Cardiac septum (tissue), 1 donor: ENCODE measurements at places on chromosomes 1 and 21. TPM values are rescaled to one million over a fixed set of nuclear protein-coding genes. Genes with fewer than 3 reads are reported as not detected.

The RAB7B gene
- total RNA-seq = 2.1 TPM

- no peak for DNase-seq
These were observed 81.0 kb downstream of the PDE9A start for GRCh38 chr21:42734323-42734971.

The LORICRIN gene
- not detected for total RNA-seq

The LCK gene
- total RNA-seq = 0.54 TPM

The KCNE2 gene
- total RNA-seq = 0.22 TPM

GRCh38 chr1:17629460-17629859 is 90.0 kb downstream of the ARHGEF10L start:
- DNase-seq = no peak

DNA sequence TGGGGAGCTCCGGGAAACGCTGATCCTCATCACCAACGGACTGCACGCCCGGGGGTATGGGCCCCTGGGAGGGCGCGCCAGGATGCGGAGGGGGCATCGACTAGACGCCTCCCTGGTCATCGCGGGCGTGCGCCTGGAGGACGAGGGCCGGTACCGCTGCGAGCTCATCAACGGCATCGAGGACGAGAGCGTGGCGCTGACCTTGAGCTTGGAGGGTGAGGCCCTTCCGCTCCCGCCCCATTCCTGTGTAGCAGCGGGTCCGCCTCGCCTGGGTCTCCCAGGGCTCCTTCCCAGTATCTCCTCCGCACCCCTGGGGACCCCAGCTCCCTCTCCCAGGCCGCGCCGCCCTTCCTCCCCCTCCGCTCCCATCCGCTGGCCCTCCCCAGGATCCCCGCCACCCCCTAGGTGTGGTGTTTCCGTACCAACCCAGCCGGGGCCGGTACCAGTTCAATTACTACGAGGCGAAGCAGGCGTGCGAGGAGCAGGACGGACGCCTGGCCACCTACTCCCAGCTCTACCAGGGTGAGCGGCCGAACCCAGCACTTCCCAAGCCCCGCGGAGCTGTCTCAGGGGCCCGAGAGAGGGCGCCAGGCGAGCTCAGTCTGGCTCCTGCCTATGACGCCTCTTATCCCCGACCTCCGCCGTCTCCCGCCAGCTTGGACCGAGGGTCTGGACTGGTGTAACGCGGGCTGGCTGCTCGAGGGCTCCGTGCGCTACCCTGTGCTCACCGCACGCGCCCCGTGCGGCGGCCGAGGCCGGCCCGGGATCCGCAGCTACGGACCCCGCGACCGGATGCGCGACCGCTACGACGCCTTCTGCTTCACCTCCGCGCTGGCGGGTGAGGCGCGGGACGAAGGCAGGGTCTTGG is 5.0 kb downstream of the HAPLN2 start:
- DNase-seq = peak; percentile 76

GRCh38 chr1:175443332-175443731 is 250.8 kb upstream of the KIAA0040 start:
- DNase-seq = no peak

GRCh38 chr1:178004926-178005391 is 35.1 kb upstream of the SEC16B start:
- no peak for DNase-seq

GRCh38 chr1:210692796-210693195 is 364.1 kb downstream of the HHAT start:
- no peak for DNase-seq

DNA sequence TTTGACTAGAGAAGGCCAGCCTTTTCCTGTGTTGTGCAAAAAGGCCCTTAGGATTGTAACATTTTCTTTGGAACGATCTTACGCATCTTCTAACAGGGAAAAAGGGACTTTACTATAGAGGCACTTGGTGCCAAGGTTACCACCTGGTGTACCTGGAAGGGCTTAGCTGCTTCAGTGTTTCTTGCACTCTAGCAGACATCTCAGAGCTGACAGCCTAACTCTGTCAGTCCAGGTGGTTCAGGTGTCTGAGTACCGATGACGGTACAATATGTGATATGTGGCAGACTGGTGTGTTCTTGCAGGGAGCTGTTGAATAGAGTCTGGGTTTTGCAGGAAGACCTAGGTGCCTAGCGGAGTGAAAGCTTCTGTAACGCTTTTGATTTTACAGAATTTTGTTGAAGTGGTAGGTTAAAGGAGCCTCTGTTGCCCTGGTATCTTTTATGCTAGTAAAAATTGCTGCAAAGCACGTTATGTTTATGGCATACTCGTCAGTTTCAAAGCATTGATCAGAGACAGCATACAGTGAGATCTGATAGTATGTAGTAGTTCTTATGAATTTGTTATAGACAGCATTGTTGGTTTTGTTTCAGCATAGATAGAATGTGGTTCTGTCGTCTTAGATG is 1.4 kb downstream of the MAGI3 start:
- no peak for DNase-seq

The CD101 gene
- total RNA-seq = 1.6 TPM

The RPTN gene
- total RNA-seq = not detected

DNA sequence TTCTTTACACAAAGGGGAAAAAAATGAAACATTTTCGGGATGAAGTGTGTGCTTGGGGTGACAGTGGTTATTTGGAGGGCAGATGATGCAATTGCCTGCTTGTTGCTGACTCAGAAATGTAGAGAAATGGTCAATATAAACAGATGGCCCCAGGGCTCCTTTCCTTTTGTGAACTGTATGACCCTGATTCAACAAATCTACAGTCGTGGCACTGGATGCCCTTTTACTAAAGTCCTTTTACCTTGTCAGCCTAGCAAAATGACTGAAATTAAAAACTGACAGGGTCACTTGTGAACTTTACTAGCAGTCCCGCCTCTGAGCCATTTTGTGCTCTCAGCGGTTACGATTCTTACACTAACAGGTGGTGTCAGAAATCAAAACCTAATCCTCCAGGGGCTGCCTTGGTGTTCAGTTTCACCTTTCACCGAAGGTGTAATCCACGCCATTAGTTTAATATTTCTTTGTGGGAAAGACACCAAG is 49.8 kb downstream of the GREM2 start:
- DNase-seq = no peak

The AMY1B gene
- not detected for total RNA-seq

The NFIA gene
- 78.6 TPM for total RNA-seq

The AMY1A gene
- not detected for total RNA-seq

GRCh38 chr1:241356519-241357365 is at the start of gene RGS7:
Gene RGS7 (minus strand): TSS chr1:241357205.
- DNase-seq = no peak

The FAM3B gene
- not detected for total RNA-seq

DNA sequence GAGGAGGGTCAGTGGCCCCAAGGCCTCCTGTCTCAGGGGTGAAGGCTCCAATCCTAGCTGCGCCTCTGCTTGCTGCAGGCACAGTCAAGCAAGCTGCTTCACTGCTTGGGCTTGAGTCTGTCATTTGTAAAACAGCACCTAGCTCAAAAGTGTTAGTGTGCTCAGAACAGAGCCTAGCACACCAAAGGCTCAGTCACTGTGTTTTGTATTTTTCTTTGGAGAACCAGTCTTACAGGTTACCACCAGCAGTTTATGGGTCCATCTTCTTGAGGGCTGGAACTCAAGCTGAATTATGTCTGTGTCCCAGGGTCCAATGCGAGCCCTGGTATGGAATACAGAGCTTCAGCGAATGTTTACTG is 113.6 kb downstream of the DMRTB1 start:
- no peak for DNase-seq

GRCh38 chr1:155126556-155127104 is 1.0 kb upstream of the EFNA1 start:
- DNase-seq = no peak

- DNase-seq = peak; percentile 93
These were observed 6.5 kb downstream of the INSRR start for GRCh38 chr1:156852418-156852874.

DNA sequence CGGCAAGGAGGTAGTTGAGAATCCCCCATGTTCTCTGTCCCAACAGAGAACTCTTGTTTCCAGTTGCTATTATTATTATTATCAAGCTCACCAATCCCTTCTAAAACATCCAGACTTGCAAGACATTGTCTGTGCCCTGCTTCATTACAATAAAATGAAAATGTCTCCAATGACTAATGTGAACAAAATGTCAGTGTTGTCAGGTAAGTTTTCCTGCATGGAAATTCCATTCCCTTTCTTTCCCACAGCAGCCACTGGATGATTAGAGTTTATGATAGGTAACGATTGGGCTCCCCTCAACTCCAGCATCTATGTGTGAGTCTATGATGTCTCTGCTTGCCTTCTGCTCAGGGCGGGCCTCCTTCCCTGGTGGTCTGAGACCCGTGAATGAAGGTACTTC is 8.9 kb upstream of the DYRK1A start:
- no peak for DNase-seq

The ADAMTS5 gene
- total RNA-seq = 4.0 TPM

The CSF3R gene
- 11.8 TPM for total RNA-seq

GRCh38 chr1:67078291-67078690 is 24.3 kb upstream of the SLC35D1 start:
- no peak for DNase-seq

The PHTF1 gene
- total RNA-seq = 15.0 TPM

- DNase-seq = no peak
These were observed 19.2 kb upstream of the RLF start for GRCh38 chr1:40141878-40142535.

The HLX gene
- total RNA-seq = 8.1 TPM

The POU3F1 gene
- not detected for total RNA-seq

- no peak for DNase-seq
These were observed 643.5 kb downstream of the KIF26B start for GRCh38 chr1:245798349-245798711.

- no peak for DNase-seq
These were observed 204.5 kb downstream of the BRINP3 start for GRCh38 chr1:190273161-190273560.

DNA sequence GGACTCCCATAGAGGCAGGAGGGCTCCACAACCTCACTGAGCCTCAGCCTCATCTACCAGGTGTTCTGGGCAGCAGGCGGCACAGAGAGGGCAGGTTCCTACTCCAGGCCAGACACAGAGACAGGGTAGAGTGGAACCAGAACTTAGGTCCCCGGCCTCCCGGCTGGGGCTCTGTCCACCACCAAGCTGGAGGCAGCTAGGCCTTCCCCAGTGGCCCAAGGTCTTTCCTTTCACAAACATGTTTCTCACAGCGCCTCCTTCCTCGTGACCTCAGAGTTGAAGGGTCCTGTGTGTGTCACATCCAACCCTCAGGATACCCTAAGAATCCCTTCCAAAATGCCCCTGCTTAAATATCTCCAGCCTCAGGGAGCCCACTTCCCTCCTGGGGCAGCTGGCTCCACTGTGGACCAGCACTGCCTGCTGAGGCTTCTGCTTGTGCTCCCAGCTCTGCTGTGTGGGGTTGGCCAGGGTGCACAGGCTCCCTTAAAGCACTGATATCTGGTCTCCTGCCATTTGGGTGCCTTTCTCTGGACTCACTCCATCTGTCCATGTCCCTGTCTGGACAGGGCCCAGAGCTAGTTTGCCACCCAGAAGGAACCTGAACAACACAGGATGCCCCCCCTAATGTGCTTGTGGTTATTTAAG is 33.2 kb upstream of the MAGOH start:
- DNase-seq = peak; percentile 63

DNA sequence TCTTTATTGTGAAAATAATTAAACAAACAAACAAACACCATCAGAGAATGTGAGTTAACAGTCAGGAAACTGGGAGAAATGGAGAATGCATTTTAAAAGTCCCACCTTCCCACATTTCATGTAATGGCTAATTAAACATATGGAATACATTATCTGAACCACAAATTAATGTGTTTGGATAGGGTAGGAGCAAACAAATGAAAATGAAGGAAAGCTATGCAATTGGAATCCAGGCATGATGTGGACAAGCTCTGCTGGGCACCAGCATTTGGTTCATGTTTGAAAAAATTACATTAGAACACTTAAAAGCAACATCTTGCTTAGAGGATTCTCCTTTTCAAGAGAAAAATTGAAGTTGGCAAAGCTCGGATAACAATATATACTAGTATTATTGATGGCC is 628.1 kb downstream of the LMO4 start:
- no peak for DNase-seq

The SH2D1B gene
- not detected for total RNA-seq

DNA sequence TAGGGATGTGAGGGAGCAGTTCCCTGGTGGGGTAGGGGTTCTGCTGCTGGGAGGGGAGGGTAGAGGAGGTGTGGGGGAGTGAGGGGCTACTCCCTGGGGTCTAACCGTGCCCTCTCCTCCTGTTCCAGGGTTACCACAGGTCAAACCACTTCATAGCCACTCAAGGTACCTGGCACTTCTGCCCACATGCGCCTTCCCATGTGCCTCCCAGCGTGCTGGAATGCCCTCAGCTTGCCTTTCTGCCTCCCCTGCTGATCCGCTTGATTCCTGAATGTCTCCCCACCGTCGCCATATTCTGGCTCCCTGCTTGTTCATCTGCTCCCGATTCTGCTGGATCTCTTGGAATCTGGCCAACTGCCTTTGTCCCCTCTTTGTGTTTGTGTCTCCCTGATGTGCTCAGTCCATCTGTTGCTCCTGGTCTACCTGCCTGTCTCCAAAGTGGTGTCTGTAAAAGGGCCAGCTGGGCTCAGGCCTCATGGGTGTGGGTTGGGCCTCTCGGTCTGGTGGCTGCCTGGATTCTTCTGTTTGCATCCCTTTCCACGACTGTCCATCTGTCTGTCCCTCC is 74.4 kb downstream of the PTPRU start:
- no peak for DNase-seq

DNA sequence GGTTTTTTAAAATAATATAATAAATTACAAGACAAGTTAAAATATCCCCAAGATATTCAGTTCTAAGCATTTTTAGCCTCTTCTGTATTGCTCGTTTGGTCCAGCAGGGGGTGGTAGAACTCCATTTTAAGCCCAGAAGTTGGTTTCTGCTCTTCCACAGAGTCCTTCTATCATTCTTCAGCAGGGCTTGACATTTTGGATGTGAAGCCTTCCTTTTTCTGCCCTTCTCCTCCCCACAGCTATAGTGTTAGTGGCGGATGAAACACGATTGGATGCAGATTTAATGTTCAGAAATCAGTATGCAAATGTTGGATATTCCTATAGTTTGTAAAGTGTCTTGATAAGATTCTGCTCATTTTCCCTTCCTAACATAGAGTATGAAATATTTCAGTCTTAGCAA is 1.4 kb downstream of the NCAM2 start:
- DNase-seq = no peak

- DNase-seq = peak; percentile 81
These were observed 787 bp downstream of the JAK1 start for GRCh38 chr1:64965366-64966157.

DNA sequence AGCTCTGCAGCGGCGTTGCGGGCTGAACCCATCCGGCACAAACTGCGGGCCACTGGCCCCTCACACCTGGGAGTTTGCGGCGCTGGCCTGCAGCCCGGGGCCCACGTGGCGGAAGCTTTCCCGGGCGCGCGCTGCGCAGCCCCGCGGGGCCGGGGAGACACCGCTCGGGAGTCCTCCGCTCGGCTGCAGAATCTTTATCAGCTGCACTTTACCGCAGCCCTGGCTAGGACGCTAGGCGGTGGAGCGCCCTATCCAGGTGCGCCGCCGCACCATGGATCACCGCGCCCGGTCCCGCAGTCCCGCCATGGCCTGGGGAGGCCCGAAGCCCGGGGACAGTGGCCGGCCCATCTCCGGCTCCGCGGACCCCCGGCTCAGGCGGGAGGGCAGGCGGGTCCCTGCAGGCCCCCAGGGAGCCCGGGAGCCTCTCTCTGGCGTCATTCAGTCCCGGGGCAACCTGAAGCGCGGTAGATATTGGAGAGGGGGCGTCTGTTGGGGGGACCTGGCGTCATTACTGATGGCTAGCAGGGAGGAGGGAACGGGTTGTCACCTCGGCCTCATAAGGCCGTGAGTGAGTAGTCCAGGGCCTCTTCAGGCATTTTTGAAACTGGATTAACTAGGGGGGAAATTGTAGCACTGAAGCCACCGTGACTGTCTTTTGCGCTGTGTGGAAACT is 5.7 kb upstream of the OLIG2 start:
- DNase-seq = no peak

The CITED4 gene
- total RNA-seq = 8.7 TPM

- DNase-seq = no peak
These were observed 37.0 kb downstream of the CAPN8 start for GRCh38 chr1:223628233-223629125.
